ENCODE measurements at places on chromosomes 7 and 10.

GRCh38 chr7:102281785-102282184 lies 4.9 kb upstream of the SH2B2 start:
- no peak for DNase-seq

GRCh38 chr7:99379043-99379577 lies 4.6 kb downstream of the ARPC1B start:
- DNase-seq, result no peak

- DNase-seq, result no peak
Observed at GRCh38 chr7:27746978-27747377, 7.0 kb downstream of the TAX1BP1 start.

GRCh38 chr7:151637781-151638261 lies 118.1 kb upstream of the RHEB start:
- no peak for DNase-seq

DNA sequence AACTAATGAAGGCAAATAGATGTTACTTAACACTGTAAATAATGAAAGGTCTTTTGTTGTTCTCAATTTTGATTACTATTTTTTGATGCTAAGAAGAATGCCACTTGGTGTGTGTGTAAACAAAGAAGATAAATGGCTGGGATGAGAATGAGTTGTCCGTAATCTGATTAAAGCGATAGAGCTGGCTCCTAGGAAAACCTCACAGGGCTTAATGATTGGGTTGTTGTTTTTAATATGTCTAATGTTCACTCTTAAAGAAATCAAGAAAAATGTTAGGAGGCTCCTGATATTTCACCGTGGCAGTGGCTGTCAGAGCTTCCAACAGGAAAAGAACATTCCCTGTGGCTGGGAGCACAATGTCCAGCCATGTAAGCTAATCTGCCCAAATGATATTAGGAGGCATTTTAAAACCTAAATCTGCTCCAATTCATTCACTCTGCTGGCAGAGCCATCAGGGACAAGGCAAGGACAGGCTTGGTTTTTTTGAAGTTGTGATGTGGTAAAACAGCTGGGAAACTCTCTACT lies 243.9 kb downstream of the SNX10 start:
- DNase-seq, result no peak

- no peak for DNase-seq
Observed at GRCh38 chr10:127150136-127150535, 46.3 kb downstream of the INSYN2A start.

DNA sequence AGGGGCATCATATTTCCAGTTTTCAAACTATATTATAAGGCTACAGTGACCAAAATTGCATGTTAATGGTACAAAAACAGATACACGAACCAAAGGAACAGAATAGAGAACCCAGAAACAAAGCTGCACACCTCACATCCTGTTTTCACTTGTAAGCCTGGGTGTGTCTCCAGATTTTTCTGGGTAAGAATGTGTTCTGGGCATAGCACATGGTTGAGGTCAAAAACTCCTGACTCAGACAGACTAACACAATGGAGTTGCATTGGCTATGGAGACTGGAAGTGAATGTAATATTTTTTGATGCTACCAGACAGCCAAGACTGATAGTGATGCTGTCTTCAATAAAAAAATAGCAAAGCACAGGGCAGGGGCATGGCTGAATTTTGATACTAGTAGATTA lies 1175.2 kb downstream of the NXPH1 start:
- DNase-seq, result no peak

DNA sequence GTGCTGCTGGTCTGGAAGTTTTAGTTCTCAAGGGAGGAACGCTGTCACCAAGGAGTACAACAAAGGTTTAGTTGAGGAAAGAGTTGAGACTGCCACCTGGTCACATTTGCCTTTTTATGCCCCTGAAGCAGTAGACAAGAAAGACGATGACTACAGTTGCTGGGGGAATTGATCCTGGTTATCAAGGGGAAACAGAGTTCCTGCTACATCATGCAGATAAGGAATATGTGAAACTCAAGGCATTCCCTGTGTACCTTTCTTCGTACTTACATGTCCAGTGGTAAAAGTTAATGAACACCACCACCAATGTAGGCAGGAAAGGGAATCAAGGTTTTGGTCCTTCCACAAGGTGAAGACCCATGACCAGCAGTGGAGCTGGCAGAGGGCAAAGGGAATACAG lies 31.8 kb downstream of the SLC35B4 start:
- no peak for DNase-seq

DNA sequence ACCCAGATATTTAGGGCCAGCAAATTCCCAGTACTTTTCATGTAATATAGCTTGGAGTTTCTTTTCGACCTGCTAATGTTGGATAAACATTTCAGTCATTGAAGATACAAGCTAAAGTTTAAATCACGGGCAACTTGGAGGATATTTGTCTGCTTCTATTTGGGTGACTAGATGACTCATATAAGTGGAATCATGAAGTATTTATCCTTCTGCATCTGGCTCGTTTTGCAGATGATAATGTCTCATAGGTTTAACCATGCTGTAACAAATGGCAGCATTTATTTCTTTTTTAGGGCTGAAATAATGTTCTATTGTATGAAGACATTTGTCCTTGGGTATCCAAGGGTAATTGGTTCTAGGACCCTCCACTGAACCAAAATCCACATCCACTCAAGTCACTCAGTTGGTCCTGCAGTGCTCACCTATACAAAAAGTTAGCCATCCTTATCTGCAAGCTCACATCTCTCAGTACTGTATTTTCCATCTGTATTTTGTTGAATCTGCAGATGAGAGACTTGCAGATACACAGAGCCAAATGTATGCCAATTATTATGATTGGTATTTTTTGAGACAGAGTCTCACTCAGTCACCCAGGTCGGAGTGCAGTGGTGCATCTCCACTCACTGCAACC lies 187.2 kb upstream of the CSTF2T start:
- no peak for DNase-seq

GRCh38 chr7:38168890-38169570 lies 9.0 kb upstream of the STARD3NL start:
- DNase-seq, result no peak

- no peak for DNase-seq
Observed at GRCh38 chr7:16471933-16472332, 6.4 kb upstream of the SOSTDC1 start.

DNA sequence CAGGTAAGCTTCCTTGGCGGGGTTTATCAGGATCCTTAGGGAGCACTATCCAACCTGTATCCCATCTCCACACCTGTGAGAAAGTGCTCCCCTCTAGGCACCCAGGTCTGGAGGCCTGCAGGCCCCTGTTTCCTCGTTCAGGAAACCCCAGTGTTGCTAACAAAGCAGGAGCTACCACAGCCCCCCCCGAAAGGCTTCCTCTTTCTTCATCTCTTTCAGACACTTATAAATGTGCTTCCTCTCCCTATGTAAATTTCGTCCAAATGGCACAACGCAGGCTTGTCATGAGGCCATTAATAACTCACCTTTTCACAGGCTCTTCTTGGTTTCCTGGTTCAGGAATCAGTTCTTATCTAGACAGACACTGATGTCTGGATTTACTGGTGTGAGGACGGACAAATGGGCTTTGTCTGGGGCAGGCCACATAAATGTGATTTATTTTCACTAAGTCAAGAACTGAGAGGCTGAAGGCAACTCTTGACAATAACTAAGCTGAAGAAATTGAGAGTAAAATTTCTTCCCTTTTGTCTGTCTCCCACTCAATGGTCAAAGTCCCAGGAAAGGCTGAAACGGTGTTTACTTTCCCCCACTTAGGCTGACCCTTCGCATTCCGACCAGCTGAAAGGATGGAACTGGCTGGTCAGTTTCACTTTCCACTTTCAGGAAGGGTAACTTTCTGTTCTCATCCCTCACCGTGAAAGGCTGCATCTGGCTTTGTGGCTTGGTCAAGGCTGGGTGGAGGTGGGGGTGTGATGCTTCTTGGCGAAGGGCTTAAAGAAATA lies 46.8 kb downstream of the PIK3AP1 start:
- no peak for DNase-seq

DNA sequence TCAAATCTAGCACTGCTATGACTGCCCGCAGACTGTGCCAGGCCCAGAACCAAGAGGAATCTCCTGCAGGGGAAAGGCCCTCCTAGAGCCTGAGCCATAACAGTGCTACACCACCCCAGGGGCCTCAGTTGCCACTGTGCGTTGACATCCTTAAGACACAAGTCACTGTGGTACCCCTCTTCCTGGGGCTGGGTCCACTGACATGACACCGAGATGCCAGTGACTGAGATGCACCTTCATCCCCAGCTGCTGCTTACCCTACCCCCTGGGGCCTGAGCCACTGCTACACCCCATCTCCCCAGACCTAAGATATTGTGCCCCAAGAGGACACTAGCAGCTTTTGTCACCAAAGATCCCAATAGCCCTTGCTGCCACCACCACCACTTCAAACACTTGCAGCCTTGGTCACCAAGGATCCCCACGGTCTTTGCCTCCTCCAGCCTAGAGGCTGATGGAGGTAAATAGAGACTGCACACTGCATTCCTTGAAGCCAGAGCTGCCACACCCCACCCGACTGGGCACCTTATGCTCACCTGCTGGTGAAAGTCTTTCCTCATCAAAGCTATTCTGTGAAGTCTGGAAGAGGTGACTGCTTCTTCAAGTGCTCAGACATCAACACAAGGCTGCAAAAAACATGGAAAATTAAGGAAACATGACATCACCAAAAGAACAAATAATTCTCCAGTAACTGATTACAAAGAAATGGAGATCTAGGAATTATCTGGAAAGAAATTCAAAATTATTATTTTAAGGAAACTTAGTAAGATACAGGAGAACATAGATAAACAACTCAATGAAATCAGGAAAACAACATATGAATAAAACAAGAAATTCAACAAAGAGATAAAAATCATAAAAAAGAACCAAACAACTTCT lies 40.4 kb upstream of the SHH start:
- DNase-seq, result no peak

DNA sequence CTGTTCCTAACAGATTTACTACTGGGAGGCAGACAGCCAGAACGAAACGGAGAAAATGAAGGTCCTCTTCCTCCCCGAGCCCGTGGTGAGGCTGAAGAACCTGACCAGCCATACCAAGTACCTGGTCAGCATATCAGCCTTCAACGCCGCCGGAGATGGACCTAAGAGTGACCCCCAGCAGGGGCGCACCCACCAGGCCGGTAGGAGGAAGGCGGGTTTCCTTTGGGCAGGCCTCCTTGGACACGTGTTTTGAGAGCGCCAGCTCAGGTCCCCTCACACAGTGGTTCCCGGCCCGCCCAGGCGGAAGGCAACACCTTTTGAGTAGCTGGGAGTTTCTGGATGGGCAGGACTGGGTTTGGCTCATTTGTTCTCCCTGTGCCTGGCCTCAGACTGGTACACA lies 474.0 kb upstream of the FOXK1 start:
- no peak for DNase-seq

DNA sequence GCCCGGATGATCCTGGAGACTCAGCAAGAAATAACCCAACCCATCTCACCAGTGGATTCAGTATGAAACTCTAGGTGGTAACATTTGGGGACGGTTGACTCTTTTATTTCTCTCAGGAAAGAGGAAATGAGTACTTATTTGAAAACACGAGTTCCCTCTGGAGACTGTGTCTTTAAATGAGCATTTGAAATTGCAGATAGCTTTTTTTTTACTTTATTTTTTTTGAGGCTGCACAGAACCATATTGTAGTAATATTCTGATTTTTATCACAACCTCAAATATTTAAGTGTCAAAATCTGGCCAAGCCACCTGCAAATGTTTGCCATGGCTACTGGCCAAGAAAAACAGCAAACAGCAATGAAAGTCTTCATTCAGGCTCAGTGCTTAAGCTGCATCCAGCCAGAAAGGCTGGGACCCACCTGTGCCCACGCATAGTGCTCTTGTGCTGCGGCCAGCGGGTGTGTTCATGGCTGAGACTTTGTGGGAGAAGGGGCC lies 160.8 kb downstream of the CREB5 start:
- DNase-seq, result no peak

- no peak for DNase-seq
Observed at GRCh38 chr10:106450966-106451365, 713.5 kb downstream of the SORCS1 start.

DNA sequence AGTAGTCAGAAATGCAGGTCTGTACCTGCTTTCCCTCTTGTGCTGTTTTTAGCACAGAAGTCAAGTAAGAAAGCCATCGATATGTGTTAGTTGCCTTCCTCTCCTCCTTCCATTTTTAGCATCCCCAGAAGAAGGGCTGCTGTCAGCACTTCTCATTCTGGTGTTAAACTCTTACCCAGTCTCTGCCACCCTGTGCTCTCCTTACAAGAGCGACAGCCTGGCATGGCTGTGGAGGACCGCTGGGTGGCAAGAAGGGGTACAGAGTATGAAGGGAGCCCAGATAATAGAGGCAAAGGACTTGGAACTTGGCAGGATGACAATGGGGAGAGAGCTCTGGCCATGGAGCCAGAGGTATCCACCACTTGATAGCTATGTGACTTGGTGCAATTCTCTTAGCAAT lies 103.5 kb downstream of the RPS24 start:
- no peak for DNase-seq

DNA sequence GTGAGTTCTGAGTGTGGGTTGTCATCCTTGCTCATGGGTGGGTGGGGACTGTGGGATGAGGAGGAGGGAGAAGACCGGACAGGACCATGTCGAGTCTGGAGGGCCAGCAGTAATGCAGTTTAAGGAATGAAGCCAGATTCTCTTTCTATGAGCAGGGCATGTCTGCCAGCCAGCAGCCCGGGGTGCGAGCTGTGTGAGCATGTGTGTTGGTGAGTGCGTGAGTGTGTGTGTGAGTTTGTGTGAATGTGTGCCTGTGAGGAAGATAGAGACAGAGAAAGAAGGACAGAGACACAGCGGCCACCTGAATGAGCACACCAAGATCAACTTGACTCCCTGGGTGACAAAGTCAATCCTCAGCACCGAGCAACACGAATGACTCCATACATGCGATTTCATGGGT lies 52.3 kb downstream of the ADARB2 start:
- no peak for DNase-seq

DNA sequence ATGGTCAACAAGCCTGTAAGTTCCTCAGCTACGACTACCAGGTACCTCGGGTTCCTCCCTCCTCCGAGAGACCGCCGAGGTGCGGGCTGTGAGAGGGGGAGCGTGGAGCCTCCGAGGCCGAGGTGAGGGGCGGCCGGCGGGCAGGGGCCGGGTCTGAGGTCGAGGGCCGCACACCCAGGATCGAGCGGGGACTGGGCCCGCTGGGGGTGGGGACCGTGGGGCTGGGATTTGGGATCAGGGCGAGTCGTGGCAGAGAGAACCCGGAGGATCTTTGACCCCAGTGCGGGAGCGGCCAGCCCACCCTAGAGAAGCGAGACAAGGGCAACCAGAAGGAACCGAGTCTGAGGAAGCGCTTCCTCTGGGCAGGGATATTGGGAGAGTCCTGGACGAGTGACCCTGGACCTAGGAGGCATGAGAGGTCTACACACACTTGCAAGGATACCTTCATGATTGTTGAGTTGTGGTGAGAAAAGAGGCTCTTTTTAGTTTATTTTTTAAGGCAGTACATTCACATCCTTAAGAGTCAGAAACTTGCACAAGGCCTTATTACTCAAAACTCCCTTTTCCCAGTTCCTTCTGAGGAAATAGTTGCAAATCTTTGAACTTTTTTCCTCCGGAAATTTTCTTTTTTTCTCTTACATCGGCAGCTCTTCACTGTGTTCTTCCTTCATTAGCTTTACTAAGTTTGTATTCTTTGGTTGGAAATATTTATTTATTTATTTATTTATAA lies 395 bp downstream of the ZNF487 start:
- no peak for DNase-seq

GRCh38 chr7:77649716-77650349 lies 46.4 kb upstream of the RSBN1L start:
- DNase-seq, result no peak

All from activated CD8-positive, alpha-beta memory T cell treated with anti-CD3 and anti-CD28 coated beads for 48 hours (primary cell).